ENCODE measurements at places on chromosomes 3 and 15.

DNA sequence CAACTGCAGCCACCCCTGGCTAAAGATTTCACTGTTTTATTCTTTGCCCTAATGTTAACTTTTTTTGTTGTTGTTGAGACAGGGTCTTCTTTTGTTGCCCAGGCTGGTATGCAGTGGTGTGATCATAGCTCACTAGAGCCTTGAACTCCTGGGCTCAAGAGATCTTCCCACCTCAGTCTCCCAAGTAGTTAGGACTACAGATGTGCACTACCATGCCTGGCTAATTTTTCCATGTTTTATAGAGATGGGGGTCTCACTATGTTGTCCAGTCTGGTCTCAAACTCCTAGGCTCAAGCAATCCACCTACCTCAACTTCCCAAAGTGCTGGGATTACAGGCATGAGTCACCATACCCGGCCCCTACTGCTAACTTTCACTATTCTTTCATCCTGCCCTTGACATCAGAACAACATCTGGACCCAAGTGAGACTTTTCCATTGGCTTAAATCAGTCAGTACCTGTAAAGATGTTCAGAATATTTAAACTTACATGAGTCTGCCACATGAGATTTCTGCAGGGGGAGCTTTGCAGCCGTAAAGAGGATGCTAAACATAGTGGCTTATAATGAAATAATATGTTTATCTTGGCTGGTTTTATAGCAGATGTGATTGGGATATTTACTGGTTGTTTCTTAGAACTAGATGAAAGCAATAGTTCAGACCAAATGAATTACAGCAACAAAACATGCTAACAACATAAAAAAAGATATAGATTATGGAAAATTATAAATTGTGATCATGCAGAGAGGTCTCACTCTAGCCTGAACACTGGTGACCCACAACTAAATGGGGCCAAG, 73.6 kb downstream of the HMG20A start:
- no peak for DNase-seq
- H3K27me3 ChIP-seq, result no peaks in the 10 kb centered on the region
- no peak overlapping the region for H3K4me3 ChIP-seq

- no peak for DNase-seq
- no peaks in the 10 kb centered on the region for H3K36me3 ChIP-seq
- H3K27me3 ChIP-seq, result peaks cover 6% of the 10 kb centered on the region
- no peak overlapping the region for H3K27ac ChIP-seq
- peak overlapping the region; percentile 83 for H3K4me3 ChIP-seq
Measured at GRCh38 chr3:51966486-51966885, 768 bp downstream of the PCBP4 start.

DNA sequence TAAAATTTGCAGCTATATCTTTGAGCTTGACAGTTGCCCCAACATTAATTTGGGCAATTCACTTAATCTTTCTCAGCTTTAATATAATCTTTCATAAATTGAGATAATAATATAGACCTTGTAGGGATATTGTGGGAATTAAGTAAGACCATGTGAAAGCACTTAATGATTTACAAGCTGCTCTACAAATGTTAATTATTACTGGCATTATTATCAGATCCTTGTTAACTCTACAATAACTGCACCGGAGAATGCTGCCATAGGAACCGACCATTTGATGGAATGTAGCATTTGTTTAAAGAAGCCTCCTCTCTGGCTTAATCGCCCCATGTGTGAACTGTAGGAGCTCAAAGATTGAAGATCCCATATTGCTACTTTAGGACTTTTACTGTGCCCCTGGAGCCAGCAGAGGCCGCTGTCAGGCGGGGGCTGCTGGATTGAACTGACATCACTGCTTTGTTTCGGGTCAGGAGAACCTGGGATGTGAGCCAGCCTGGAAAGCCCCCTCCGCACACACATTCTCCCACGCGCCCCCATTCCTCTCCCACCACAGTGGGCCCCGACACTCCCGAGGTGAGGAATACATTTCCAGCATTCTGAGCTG, 154.2 kb upstream of the TNIK start:
- no peaks in the 10 kb centered on the region for H3K36me3 ChIP-seq
- no peak overlapping the region for H3K4me3 ChIP-seq
- H3K27ac ChIP-seq, result no peak overlapping the region
- DNase-seq, result no peak
- peaks cover 9% of the 10 kb centered on the region for H3K27me3 ChIP-seq
- H3K4me1 ChIP-seq, result no peaks in the 10 kb centered on the region

GRCh38 chr15:42085721-42086120, 8.6 kb downstream of the PLA2G4D start:
- no peak for DNase-seq
- peaks cover 6% of the 10 kb centered on the region for H3K4me1 ChIP-seq
- no peaks in the 10 kb centered on the region for H3K36me3 ChIP-seq
- no peak overlapping the region for H3K27ac ChIP-seq
- no peak overlapping the region for H3K4me3 ChIP-seq
- peaks cover 16% of the 10 kb centered on the region for H3K27me3 ChIP-seq

DNA sequence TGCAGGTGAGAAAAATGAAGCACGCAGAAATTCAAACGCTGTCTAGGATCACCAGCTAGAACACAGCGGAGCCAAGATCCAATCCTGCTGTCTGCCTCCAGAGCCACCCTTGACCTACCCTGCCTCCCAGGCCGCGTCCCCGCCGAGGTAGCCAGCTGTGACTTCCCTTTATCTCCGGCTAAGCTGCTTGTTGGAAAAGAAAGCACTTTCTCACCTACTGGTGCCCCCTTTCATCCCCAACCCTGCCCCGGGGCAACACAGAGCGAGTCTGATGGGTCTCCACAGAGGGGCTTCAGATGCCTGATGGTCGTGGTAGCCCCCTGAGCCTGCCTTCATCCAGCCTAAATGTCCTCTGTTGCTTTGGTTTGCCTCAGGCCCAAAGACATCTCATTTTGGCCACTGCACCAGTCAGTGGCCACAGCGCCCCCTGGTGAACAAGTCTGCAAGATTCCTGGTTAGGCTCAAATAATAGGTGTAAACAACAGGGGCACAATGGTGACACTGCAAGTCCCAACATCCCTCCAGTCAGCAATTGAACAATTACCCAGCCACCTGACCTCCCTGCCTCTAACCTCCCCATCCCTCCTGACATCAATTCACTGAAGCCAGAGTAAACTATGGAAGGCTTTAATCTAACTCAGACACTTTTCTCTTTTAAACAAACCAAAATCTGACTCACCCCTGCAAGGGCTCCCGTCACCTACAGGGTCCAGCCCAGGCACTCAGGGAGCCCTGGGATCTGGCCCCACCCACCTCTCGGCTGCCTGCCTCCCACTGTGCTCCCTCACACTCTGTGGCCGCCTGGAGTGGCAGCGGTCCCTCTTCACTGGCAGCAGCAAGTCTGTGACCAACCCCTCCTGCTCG, 27.3 kb upstream of the BCL2L10 start:
- no peaks in the 10 kb centered on the region for H3K27me3 ChIP-seq
- no peaks in the 10 kb centered on the region for H3K36me3 ChIP-seq
- DNase-seq, result peak; percentile 70

GRCh38 chr3:151925876-151926275, 52.4 kb downstream of the SUCNR1 start:
- DNase-seq, result no peak
- H3K4me1 ChIP-seq, result peaks cover 7% of the 10 kb centered on the region
- H3K27me3 ChIP-seq, result no peaks in the 10 kb centered on the region
- H3K4me3 ChIP-seq, result no peak overlapping the region
- H3K27ac ChIP-seq, result no peak overlapping the region
- H3K36me3 ChIP-seq, result no peaks in the 10 kb centered on the region

- H3K27ac ChIP-seq, result no peak overlapping the region
- DNase-seq, result no peak
- H3K36me3 ChIP-seq, result no peaks in the 10 kb centered on the region
Measured at GRCh38 chr3:140933109-140933508, 8.5 kb upstream of the SLC25A36 start.

DNA sequence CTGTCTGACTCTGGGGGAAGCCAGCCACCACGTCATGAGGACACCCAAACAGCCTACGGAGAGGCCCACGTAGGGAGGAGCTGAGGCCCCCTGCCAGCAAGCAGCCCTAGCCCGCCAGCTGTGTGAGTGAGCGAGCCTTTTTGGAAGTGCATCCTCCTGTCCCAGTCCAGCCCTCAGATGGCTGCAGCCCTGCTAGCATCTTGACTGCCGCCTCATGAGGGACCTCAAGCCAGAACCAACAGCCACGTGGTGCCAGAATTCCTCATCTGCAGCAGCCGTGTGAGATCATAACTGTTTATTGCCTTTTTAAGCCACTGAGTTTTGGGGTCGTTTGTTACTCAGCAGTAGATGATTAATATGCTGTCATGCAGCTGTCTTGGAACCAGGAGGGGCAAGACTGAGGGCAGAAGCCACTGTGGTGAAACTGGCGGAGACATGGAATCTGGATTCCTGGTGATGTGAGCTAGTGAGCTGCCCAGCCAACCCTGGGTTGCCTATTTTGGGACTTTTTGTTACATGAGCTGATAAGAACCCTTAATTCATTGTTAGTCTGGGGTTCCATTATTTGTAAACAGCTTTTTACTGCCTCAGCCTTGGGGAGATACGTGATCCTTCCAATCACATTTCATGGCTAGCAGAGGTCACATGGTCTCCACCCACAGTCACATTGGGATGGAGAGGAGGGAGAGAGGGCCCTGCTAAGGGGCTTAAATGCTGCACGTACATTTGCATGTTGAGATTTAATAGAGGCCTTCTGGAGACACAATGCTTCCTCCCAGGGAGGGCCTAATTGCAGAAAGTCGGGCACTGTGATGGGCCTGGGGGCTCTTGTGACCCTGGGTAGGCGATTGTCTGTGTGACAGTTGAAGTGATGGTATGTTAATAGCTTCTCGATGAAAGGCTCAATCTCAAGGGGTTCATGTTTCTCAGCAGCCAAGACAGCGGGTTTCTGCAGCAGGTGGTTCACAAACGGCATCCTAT, 73.8 kb downstream of the RPLP1 start:
- H3K4me3 ChIP-seq, result no peak overlapping the region
- peaks cover 3% of the 10 kb centered on the region for H3K27me3 ChIP-seq
- H3K36me3 ChIP-seq, result no peaks in the 10 kb centered on the region
- no peak for DNase-seq
- H3K4me1 ChIP-seq, result peaks cover 6% of the 10 kb centered on the region

DNA sequence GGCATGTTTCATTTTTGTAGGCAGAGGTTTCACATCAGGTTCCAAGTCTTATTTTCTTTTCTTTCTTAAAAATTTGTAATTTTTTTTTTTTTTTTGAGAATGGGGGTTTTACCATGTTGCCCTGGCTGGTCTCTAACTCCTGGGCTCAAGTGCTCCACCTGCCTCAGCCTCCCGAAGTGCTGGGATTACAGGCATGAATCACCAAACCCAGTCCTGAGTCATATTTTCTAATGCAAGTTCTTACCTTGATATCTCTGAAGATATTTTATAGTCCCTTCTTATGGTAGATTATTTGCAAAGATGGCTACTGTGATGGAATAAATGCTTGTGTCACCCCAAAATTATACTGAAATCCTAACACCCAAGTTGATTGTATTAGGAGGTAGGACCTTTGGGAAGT, 63.8 kb downstream of the SLC9A9 start:
- DNase-seq, result no peak
- peaks cover 6% of the 10 kb centered on the region for H3K4me1 ChIP-seq
- H3K36me3 ChIP-seq, result no peaks in the 10 kb centered on the region
- H3K27me3 ChIP-seq, result no peaks in the 10 kb centered on the region

DNA sequence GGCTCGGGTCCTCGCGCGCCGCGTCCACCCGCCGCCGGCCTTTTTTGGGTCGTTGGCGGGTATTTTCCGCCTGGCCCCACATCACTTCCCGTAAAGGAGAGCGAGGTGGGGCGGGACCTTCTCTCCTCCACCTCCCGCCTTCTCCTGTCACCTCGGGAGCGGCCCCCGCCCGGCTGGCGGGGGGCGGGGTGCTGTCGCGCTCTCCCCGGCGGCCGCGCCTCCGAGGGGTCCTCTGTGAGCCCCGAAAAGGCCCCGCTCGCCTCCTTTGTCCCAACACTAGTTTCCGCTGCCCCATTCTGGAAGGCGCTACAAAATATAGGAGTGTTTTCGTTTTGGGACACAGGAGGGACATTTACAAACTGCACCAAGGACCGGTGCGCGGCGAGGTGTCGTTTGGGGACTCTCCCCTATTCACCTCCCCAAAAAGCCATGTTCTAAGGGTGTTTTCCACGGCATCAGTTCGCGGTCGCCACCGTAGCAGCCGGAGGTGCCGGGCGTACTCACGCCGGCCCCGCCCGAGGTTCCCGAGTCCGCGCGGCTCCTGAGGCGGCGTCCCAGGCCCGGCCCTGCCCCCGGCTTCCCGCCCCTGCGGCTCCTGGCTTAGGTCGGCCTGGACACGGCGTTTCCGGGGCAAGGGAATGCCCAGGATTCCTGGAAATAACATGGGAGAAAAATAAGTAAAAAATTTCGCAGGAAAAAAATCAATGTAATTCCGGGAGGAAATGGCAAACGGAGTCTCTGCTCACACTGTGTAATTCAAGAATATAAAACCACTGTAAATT, at the start of gene RAB27A:
RAB27A (minus strand) TSS at position 68 of the 782 bp plus-strand sequence. CDS start 54,879 bp downstream, outside the sequence.
- H3K36me3 ChIP-seq, result peaks cover 16% of the 10 kb centered on the region
- peak within 1 kb of the TSS; percentile 99 for H3K27ac ChIP-seq
- no peaks in the 10 kb centered on the region for H3K27me3 ChIP-seq
- peak; percentile 87 for DNase-seq
- H3K4me3 ChIP-seq, result peak within 1 kb of the TSS; percentile 92

DNA sequence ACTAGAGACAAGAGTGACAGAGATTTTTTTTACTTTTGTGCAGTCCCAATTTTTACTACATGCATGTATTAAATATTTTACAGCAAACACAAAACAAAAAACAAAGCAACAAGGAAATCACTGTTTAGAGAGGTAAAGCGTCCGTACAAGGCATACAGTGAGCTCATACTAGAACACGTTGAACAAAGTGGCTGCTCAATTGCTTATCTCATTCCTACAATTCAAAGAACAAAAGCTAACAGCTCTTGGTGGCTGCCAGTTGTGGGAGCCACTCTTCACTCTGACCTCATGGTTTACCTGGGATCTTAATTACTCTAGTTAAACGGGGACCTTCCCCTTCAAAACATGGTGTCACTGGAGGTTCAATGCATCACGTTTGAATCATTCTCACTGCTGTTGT, 7.6 kb upstream of the ARHGEF26 start:
- H3K4me3 ChIP-seq, result no peak overlapping the region
- peaks cover 53% of the 10 kb centered on the region for H3K27me3 ChIP-seq
- DNase-seq, result no peak
- H3K4me1 ChIP-seq, result no peaks in the 10 kb centered on the region
- no peak overlapping the region for H3K27ac ChIP-seq
- H3K36me3 ChIP-seq, result no peaks in the 10 kb centered on the region

DNA sequence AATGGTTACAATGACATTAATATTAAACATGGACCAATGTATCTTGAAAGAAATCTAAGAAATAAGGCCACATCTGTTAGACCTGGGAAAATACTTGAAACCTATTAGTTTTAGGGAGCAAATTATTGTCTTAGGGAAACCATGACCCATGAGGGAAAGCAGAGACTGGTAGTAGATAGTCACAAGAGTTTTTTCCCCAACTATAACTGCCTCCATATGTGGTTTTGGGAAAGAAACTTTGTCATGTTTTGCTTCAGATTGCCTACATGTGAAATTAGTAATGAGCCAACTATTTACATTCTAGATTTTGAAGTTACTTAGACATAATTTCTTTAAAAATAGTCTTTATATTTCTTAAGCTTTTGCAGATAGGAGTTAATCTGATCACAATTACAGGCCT, 474.9 kb downstream of the ROBO2 start:
- no peak overlapping the region for H3K4me3 ChIP-seq
- DNase-seq, result no peak
- H3K27ac ChIP-seq, result no peak overlapping the region
- H3K27me3 ChIP-seq, result no peaks in the 10 kb centered on the region

GRCh38 chr15:81373176-81373575, 837 bp downstream of the TMC3 start:
- no peaks in the 10 kb centered on the region for H3K36me3 ChIP-seq
- no peak overlapping the region for H3K4me3 ChIP-seq
